ENCODE measurements at places on chromosomes 3 and 15. TPM values are rescaled to one million over a fixed set of nuclear protein-coding genes. Genes with fewer than 3 reads are reported as not detected.
A peak's percentile ranks its signal among the peaks of the same experiment; 100 is the strongest.

- DNase-seq: no peak
Observed at GRCh38 chr15:80480171-80480811, 76.1 kb downstream of the ARNT2 start.

DNA sequence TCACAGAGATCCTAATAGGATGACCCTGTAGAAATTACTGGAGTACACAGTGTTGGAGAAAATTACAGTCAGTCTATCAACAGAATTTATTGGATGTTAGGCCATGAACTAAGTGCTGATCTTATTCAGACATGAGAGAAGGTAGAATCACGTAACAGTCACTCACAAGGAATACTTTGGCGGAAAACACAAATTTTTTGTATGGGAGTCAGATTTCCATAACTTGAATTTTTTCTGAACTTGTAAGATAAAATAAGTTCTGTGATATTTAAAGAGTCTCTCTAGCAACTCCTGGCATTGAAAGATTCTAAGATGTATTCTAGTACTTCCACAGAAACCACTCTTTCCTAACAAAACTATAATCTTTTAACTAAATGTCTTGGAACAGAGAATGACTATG is 178.8 kb upstream of the MME start:
- no peak for DNase-seq

RPLP1 gene
- 93.2 TPM for total RNA-seq

GRCh38 chr3:125916376-125916978 is 52.5 kb upstream of the ROPN1B start:
- DNase-seq: peak; percentile 93

- no peak for DNase-seq
Observed at GRCh38 chr15:60679256-60679655, 200.3 kb upstream of the ICE2 start.

DNA sequence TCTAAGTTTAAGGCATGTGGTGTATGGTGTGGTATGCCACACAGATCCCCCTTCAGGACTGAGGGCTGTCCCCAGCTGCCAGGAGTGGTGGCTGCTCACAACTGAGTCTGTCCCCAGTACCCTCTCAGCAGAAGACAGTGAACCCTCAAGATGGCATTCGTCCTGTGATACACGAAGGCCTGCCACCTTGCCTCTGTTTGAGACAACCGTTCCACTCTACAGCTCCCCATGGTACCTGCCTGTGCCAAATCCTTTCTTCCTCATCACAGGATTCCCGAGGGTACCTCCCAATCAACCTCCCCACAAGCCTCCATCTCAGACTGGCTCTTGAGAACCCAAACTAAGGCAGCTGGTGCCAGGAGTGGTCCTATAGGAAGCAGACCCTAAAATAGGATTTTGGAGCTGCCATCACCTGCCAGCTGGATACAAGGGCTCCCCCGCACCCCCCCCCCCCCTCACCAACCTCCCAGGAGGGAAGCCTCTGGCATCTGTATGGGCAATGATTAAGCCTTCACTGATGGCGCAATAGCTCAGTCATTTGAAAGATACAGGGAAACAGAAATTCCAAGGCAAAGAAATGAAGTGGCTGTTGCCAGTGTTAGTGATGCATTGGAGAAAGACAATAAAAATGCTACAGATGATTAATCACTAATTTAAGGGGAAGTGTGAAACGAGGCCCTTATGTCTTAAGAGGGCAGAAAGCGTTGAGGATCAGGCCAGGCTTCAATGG is 230.0 kb upstream of the LYSMD4 start:
- DNase-seq: no peak

MAGEL2 gene
- 0.27 TPM for total RNA-seq

CYP11A1 gene
- total RNA-seq: not detected

DNA sequence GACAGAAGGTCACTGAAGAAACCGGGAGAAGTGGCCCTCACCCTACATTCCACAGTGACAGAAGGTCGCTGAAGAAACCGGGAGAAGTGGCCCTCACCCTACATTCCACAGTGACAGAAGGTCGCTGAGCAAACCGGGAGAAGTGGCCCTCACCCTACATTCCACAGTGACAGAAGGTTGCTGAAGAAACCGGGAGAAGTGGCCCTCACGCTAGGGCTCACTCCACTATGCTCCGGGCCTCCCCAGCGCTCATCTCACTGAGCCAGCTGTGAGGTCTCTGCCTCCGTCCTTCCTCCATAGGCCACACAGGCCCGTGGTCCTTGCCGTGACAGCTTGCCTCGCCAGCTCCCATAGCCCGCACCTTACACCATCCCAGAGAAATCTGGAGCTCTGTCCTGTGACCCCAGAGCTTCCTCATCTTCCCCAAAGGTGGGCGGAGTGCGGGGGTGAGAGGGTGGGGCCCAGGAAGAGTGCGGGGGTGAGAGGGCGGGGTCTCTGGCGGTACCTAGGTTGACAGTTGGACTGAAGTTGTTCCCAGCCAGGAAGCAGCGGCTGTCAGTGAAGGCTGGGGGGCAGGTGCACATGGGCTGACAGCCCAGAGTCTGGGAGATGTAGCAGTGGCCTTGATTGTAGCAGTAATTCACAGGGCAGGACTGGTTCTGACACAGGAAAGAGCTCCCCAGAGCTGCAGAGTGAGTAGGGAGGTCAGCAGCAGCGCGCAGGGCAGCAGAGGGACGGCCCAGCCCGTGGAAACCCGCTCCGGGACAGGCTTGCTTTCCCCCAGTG is 32.0 kb downstream of the MUC20 start:
- DNase-seq: no peak

DNA sequence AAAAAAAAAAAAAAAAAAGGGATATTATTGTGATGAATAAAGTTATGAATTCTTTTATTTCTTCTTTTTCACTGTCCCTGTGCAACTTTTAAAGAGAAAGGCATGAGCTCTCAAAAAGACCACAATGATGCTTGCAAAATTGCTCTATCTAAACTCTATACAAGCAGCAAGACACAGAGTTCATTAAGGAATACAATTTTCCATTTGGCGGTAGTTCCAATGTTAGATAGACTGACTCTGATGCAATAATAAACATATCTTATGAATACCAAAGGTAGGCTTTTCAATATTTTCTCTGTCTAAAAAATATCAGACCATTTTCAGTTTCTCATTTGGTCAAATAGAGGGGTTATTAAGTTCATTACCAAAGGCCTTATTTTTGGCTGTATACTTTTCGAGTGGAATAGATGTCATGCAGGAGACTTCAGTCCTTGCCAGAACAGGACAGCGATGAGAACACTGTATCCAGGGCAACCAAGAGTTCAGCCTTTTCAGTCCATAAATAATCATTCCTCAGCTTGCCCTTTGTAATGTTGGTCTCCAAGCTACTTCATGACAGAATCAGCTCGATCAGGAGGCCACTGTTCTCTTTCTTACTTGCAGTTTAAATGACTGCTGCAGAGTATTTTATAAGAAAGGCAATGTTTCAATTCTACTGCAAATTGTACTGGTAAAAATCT is 162.9 kb upstream of the FAM3D start:
- no peak for DNase-seq

ACVR2B gene
- total RNA-seq: 0.74 TPM

GOLGA8M gene
- total RNA-seq: 0.95 TPM

TRH gene
- not detected for total RNA-seq

DNA sequence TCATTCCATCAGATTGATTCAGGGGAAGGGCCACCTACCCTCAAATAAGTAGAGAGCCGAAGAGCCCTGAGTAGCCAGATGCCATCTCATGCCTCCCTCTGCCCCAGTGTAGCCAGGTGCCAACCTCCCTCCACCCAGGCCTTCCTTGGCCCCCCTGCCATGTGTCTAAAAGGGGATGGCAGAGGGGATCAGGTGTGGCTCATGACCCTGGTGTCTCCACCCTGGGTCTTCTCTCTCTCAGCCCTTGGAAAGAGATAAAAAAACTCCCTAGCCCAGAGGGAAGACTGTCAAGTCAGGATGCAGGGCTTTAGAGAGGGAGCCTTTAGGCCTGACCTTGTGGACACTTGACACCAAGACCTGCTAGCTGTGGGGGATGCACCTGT is 5.2 kb downstream of the GRM2 start:
- DNase-seq: no peak

- DNase-seq: no peak
Observed at GRCh38 chr15:74616996-74617395, 1.4 kb downstream of the CLK3 start.

- peak; percentile 87 for DNase-seq
Observed at GRCh38 chr3:142028243-142028777, 121.0 kb downstream of the TFDP2 start.

Measured in H4 (cell line).